ENCODE measurements at places on chromosomes 12 and 14.

GRCh38 chr12:53972152-53972702 is 699 bp upstream of the HOXC11 start:
- no peak for DNase-seq

DNA sequence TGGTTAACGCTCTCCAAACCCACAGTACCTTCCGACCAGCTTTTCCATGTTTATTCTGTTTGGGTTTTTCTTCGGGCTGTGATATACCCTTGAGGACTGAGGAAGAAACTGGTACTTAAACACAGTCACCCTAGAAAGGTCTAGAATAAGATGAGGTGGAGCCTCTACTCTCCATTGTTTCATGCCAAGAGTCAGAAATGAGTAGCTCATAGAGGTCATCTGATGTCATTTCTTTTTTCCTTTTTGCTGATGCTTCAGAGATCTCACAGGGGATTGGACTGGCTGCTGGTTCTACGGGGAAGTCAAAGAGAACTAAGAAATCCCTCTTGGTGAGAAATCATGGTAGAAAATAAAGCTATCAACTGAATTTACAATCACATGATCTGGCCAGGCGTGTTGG is 538.2 kb upstream of the TMEM132C start:
- DNase-seq, result no peak

- no peak for DNase-seq
These were observed 25.0 kb upstream of the GALNT9 start for GRCh38 chr12:132354211-132354981.

DNA sequence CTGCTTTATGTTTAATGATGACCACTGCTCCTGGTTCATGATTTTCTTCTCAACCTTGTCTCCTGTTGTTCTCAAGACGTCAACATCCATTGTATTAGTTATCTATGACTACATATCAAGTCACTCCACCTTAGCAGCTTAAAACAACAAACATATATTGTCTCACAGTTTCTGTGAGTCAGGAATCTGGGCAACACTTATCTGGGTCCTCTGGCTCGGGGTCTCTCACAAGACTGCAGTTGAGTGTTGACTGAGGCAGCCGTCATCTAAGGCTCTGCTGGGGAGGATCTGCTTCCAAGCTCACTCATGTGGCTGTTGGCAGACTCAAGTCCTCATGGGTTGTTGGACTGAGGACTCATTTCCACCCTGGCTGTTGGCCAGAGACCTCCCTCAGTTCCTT is 27.3 kb upstream of the FRS2 start:
- DNase-seq, result no peak

DNA sequence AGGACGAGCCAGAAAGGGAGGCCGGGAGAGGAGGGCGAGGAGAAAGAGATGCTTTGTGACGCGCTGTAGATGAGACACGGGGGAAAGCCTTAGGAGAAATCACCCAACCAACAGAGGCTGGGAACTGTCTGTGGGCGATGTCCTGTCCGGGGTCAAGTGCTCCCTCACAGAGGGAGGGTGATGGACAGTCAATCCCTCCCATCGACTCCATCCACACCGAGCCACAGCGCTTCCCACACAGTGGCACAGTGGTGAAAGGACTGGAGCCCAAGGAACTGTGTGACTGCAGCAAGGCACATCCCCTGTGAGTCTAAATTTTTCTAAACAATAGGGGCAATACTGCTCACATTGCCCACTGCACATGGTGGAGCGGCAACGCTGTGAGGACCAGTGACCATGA is 89.1 kb downstream of the TTC7B start:
- DNase-seq, result no peak

DNA sequence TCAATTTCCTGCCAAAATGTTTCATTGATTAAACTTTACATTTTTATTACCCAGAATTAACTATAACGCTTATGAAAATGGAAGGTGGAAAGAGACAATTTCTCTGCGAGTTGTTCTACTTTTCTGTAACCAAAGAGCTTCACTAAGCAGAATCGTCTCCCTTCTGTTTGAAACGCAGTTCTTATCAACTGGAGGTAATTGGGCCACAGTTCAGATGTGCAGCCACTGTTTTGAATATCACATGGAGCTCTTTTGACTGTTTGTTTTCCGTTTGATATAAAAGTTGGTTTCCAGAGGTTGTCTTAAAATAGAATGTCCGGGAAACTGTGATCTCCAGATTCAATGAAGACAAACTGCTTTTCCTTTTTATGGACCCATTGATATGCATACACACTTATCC is 183.3 kb upstream of the SEL1L start:
- DNase-seq, result no peak

DNA sequence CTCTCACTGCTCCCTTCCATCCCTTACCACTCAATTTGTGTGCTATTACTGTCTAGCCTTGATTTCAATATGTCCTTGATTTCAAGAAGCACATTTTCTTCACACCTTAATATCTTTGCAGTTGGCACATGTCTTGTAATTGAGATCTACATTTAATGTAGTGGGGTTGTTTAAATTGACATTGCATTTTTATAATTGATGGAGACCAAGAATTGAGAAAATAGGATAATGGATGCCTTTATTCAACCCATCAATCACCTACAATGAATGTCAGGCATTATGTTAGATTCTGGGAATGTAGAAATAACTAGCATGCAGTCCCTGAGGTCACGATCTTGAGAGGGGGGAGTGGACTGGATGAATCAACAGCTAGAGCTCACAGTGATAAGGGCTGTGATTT is 94.6 kb downstream of the SMOC1 start:
- DNase-seq, result no peak

GRCh38 chr12:75751769-75752471 is 240.5 kb upstream of the KRR1 start:
- DNase-seq, result no peak

DNA sequence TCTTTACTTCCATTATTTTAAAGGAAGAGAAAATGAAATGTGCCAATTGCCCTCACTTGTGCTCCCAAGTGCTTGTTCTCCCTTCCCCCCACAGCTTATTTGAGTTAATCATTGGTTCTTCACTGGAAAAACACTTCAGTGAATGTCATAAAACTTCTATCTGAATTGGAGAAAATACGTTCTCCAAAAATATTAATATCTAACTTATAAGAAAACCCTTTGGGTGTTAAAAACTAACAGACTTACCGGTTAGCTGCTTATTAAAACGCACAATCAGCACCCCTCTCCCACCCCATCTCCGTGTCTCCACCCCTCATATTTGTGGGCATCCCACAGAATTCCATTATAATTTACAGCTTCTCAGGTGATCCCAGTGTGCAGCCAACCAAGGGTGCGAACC is 31.7 kb downstream of the PLEKHA5 start:
- DNase-seq, result no peak

DNA sequence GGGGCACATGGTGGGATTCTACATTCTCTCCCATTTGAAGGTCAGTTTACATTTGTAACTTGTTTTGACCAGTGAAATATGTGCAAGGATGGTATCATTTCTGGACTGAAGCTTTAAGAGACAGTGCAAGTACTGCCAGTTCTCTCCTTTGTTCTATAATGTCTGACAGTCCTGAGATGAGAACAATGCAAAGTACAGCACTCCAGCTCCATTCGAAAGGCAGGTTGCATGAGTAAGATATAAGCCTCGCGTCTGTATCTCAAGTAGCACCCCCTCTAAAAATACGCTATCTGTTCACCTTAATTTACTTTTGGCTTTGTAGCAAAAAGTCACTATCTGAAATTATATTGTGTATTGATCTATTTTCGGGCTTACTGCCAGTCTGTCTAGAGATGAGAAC is 1122.2 kb upstream of the TMEM132C start:
- no peak for DNase-seq

GRCh38 chr12:116637589-116638150 is 78.5 kb downstream of the MAP1LC3B2 start:
- no peak for DNase-seq

- DNase-seq, result no peak
These were observed 27.8 kb downstream of the HIP1R start for GRCh38 chr12:122862872-122863701.

GRCh38 chr14:44112774-44113460 is 394.2 kb downstream of the FSCB start:
- no peak for DNase-seq

GRCh38 chr12:10249690-10250455 is 37.2 kb downstream of the GABARAPL1 start:
- no peak for DNase-seq

- no peak for DNase-seq
These were observed 270.6 kb downstream of the PAWR start for GRCh38 chr12:79420146-79420618.

DNA sequence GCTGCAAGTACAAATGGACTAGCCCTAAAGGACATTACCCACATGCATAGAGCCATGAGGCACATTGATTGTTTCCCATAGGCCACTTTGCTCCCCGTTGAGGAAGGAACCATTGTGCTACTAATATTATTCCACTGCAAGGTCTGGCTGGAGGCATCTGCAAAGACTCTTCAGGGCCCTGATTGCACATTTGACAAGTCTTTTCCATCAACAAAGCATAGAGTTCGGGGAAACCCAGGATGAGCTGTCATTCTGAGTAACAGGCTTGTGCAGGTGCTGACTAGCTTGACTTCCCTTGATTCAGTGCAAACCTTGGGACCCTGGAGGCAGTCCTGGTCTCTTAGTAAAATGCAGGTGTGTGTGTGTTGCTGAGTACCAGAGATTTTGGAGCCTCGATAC is 73.8 kb downstream of the SUSD6 start:
- peak; percentile 61 for DNase-seq

- DNase-seq, result no peak
These were observed at the start of gene FLRT2 for GRCh38 chr14:85529803-85530574. TSS of gene FLRT2 (plus strand) at chr14:85530144. CDS start at chr14:85621515, 91,371 bp downstream.

GRCh38 chr14:104465482-104466390 is 113.8 kb upstream of the C14orf180 start:
- no peak for DNase-seq

- no peak for DNase-seq
These were observed 59.6 kb downstream of the FBXO33 start for GRCh38 chr14:39372656-39373055.

- no peak for DNase-seq
These were observed 1080.7 kb downstream of the LRFN5 start for GRCh38 chr14:42687421-42687820.

DNA sequence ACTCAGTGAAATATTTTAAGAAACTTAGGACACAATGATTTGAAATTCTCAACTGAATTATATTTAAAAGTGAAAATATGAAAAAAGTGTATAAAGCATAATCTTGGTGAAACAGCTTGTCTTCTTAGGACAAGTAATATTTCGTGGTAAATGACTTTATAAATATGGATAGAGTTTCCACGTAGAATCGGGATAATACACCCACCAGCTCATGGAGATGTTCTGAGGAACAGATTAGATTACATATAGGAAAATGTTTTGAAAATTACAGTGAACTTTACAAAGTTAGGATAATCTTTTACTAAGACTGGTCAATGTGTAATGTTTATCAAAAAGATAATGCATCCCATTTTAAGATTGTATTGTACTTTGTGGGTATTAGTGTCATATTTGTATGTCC is 25.6 kb upstream of the MYF6 start:
- DNase-seq, result no peak

- no peak for DNase-seq
These were observed 84.2 kb downstream of the GRIP1 start for GRCh38 chr12:66594688-66595087.

DNA sequence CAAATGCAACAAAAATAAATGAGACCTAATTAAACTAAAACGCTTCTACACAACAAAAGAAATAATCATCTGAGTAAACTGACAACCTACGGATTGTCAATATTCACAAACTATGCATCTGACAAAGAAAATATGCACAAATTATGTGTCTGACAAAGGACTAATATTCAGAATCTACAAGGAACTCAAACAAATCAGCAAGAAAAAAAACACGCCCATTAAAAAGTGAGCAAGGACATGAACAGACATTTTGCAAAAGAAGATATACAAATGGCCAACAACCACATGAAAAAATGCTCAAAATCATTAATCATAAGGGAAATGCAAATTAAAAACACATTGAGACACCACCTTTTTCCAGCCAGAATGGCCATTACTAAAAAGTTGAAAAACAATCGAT is 37.0 kb downstream of the BLTP3B start:
- DNase-seq, result no peak

DNA sequence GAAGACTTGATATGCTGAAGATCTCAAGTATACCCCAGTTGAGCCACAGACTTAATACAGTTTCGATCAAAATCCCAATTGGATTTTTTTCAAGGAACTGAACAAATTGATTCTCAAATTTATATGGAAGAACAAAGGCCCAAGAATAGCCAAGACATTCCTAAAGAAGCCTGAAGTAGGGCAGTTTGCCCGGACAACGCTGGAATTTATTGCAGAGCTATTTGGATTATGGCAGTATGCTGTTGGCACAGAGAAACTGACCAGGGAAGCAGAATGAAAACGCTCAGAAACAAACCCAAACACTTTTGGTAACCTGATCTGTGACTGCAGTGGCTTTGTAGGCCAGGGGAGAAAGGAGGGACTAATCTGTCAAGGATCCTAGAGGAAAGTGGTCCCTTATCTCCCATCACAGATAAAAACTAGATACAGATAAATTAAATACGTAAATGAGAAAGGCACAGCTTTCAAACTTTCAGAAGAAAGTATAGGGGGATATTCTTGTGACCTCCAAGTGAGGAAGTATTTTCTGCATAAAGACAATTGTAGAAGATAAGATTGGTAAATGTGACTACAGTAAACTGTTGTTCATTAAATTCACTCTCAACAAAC is 35.9 kb upstream of the GSC start:
- no peak for DNase-seq

DNA sequence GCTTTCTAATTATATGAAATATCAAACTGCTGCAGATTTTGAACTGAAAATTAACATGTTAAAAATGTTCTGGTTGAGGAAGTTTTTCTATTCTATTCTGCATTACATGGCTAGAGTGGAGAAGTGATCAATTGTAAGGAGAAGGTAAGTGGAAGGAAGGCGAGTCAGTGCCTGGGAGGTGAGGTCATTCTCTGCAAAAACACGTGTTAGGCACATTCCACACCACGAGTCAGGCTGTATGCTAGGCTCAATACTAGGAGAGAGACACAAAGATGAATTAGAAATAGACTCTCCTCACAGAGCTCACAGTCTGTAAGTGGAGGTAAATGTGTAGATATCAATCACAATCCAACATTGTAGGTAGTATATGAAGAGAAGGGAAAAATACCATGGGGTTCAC is 194.1 kb downstream of the NOVA1 start:
- DNase-seq, result no peak

DNA sequence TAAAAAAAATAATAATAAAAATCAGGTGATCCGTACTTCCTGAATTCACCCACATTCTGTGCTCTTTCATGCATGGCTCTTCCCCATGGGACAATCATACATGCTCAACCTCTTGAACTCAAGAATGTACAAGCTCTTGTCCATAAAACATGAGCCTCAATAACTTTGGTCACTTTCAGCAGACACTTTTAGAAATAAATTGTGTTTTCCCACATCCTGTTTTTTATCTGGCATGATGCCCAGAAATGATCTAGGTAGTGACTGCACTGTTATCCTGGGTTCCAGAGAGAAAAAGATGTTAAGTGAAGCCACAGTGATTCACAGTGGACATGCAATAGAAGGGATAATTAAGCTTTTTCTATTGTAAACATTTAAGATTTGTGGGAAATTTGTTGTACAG is 537.6 kb upstream of the TMEM132C start:
- DNase-seq, result no peak
